Cerebellar nuclear complex (tissue), 1 donor: ENCODE measurements at places on chromosomes 2 and 18.

DNA sequence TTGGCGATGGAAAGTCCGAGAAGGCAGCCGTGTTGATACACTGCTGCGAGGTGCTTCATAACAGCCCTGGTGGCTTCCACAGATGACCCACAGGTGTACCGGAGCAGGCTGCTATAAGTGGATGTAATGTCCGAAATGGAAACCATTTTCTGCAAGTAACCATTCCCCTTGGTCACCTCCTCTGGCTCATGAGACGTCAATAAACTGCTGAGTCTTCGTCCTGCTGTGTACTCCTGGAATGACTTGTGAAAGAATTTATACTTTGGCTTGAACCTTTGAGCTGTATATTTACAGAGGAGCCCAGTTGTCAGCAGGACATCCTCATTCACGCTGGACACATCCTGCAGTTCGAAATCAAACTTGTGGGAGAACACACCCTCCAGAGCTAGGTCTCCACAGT lies 14.4 kb downstream of the NLRC4 start:
- DNase-seq, result no peak

GRCh38 chr2:54787755-54788366 lies 64.4 kb downstream of the EML6 start:
- DNase-seq, result no peak

DNA sequence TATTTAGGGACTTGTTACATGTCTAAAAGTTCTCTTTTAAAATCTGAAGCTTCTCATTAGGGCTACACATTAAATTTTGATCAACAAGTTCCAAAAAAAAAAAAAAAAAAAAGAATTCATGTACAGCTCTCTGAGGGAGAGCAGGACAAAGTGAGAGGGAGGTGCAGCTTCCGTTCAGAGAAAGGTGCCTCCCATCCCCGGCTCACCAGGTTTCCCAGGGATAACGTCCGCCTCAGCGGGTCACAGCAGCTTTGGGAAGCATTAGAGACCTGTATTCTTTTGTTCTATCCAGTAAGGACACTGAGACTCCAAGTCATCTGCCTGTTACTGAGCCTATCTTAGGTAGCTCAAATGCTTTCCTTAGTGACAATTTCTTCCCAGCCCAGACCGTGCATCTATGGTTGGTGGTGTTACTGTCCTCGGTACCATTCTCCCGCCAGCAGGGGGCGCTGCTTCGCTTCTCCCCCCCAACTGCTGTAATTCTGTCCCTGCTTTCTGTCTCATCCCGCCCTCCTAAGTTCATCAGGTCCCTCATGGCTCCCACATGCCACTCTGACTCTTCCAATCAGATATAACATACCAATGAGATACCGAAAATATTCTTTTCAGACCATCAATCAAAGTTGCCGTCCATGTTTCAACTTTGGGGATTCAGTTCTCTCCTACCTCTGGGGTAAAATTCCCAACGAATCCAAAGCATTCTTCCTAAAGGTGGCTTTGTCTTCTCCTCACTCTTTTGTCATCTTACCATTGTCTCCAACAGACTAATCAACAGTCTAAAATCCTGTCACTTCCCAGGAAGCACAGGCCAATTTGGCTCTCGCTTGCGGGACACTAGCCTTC lies 466.5 kb downstream of the METTL4 start:
- no peak for DNase-seq

- DNase-seq, result no peak
Observed at GRCh38 chr18:45670281-45670962, 53.6 kb upstream of the SLC14A1 start.

- DNase-seq, result peak; percentile 66
Observed at GRCh38 chr18:43574974-43575373, 297.7 kb upstream of the SYT4 start.

DNA sequence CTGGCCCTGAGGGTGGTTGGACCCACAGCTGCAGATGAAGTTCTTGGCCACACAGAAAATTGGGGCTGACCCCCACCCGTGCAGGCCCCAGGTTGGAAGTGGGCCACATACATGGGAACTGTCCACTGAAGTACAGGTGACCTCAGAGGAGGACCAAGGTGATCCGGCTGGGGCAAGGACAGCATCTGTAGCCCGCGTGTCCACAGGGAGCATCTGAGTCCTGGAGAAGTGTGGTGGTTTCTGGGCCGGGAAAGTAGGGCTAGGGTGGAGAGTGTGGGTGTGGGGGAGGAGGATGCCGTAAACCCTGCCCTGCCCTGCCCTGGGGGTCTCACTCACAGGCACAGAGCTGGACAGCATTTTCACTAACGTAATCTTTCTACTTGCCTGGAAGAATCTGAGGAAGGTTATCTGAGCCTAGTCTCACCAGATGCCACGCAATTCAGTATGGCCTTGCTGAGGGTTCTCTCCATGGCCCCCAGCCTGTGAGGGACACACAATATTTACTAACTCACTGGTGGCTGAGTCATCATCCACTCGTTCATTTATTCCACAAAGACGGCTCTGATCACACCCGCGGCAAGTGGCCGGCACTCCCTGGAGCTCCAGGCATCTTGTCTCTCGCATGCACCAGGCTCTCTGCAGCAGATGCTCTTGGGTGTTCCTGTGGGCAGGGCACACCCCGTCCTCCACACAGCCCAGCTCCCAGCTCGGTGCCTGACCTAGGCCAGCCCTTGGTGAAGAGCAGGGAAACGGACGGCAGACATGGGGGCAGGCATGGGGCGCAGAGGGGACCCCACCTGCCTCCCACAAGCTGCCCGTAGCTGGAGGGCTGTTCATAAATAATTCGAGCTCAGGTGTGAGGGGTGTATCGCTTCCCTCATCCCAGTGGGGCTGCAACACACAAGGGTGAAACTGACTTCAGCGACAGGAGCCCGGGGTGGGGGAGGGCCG lies 51.2 kb downstream of the INHBB start:
- no peak for DNase-seq

DNA sequence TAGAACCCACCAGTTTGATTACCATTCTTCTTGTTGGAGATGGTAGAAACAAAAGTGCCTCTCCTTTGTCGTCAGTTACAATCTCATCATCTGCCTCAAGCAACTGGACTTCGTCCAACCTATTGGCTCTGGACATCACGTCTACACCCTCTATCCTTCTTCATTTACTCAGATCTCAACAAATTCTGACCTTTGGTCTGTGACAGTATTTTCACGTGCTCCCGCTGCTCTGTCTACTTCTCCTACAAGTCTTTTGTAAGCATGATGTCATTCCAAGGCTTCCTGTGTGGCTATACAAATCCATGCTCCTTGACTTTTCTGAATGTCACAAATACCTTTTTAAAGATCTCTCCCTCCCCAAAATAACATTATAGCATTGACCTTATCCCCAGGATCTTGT lies 43.0 kb upstream of the PID1 start:
- DNase-seq, result no peak

DNA sequence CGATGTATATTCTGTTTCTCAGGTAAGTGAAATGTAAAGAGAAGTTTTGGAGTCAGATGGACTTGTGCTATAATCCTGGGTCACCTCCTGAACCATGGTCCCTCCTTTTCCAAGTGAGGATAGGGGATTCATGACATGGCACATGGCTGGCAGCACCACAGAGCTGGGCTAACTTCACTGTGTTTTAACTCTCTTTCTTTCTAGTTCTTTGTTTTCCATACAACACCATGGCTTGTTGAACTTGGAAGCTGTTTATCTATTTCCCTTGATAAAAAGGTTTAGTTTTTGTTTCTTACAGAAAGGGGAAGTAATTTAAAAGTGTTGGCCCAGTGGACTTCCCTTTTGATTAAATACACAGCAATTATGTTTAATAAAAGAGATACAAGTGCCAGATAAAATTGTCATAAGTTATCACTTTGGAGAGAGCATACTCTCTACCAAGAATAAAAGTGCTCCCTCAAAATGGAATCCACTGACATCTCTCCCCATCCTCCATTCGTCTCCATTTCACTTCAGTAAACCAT lies 90.4 kb downstream of the PLCL1 start:
- no peak for DNase-seq

GRCh38 chr2:176039375-176039774 lies 37.3 kb upstream of the LNPK start:
- no peak for DNase-seq

- DNase-seq, result no peak
Observed at GRCh38 chr2:15919716-15920434, 20.5 kb upstream of the MYCN start.

GRCh38 chr18:36633961-36634412 lies 194.8 kb downstream of the TPGS2 start:
- DNase-seq, result no peak

DNA sequence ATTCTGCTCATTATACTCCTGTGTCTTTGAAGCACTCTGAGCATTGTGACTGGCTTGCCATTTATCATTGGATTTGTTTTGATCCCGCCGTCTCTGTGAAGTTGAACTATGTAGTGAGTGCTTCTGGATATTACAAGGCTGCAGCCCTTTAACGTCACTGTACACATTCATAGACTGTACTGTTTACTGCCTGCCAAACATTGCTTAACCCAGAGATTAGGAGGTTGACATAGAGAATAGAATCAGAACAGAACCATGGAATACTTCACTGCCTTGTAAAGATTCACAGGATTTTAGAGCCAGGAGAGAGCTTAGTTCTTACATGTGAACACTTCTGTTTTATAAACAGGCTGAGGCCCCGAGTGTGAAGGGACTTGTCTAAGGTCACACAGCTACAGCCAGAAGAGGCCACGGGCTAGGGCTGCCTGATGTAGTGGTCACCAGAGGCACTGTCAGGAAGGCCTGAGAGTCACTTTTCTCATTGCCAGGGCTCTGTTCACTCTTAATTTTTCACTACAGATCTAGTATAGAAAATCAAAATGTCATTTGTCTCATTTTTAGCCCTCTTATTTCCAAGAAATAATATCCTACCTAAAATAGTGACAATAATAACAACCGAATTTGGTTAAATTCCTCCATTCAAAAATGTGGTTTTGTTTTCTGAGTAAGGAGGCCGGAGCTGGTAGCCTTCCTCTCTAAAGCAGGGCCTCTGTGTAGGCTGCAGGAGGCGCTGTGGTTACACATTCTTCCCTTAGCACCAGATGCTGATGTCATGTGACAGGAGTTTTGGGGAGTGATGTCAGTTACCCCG lies 87.9 kb downstream of the UGGT1 start:
- DNase-seq, result no peak

DNA sequence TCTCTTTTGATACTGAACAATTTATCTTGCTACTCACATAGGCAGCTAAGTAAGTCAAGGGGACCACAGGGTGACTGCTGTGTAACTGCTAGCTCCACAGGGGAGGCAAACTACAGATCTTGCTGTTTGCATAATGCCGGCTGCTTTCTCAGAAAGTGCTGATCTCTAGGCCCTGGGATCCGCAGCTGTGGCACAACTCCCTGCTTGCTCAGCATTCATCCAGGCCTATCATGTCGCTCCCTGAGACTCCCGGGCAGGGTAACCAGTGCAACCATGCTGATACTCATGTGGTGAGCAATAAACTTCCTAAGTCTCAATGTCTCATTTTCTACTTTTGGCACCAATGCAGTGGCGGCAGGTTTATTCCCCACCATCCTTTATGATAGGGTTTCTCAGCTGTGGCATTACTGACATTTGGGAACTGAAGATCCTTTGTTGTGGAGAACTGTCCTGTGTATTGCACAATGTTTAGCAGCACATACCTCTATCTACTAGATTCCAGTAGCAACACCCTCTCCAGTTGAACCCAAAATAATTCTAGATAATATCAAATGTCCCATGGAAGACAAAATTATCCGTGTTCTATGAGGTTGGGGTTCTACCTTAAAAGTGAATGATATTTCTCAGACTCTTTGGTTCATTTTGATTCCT lies 1101.3 kb downstream of the LRP1B start:
- no peak for DNase-seq

GRCh38 chr2:224910574-224910925 lies 131.7 kb downstream of the DOCK10 start:
- no peak for DNase-seq

DNA sequence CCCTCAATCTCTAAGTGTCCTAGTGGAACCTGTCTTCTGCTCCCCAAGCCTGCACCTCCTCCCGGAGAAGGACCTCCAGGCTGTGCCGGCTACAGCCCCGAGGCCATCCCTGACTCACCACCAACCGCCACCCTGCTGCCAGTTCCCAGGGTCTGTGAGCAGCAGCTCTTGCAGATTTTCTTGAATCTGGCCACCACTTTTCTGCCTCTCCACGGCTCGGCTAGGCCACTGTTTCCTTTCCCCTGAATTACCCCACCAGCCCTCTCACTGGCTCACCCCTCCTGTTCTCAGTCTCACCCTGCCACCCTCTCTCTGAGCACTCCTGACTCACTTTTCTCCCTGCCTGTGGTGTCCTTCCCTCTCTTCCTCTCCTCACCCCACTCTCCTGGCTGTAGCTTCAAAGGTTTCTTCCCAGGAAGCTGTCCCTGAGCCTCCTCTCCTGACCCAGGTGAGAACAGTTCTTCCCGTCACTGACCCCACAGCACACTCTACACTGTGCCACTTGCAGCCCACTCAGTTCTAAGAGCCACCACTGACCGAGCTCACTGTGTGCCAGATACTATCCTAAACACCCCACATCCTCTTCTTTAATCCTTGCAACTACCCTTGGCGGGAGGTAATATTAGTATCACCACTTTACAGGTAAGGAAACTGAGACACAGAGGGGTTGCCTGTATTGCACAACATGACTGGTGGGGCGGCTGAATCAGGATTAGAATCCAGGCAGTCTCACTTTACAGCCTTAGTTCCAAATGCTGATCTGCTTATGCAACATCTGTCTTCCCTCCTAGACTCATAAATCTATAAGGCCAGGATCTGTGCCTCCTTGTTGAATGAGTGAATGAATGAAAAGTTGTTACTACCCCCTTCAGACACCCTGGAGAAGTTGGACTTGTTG lies 111.6 kb downstream of the SMAD7 start:
- no peak for DNase-seq

DNA sequence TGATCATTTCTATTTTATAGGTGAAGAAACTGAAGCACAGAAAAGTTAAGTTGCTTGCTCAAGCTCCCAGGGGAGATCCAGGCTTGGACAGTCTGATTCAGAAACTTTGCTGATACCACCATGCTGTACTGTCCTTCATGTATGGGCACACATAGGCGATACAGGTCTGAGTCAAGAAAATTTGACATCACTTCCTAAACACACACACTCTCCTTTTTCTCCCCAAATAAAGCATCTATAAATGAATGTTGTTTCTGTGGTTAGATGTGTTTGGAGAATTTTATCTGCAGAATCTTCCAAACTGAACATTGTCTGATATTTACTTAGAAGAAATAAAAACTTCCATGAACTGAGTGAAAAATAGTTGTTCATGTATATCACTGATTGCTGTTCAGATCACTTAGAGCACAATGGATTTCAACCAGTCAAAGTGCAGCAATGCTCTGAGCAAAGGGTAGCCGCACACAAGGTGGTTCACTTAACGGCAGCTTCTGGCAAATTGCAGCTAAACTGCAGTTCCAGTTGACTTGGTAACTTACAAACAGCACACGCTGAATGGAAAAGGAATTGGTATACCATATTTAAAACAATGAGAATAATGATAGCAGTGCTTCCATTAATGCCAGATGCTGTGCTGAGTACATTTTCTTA lies 10.0 kb upstream of the AGFG1 start:
- DNase-seq, result no peak
